ENCODE measurements at places on chromosomes 3 and 15.

GRCh38 chr3:187013159-187013716 lies 82.9 kb downstream of the ST6GAL1 start:
- no peak for DNase-seq

DNA sequence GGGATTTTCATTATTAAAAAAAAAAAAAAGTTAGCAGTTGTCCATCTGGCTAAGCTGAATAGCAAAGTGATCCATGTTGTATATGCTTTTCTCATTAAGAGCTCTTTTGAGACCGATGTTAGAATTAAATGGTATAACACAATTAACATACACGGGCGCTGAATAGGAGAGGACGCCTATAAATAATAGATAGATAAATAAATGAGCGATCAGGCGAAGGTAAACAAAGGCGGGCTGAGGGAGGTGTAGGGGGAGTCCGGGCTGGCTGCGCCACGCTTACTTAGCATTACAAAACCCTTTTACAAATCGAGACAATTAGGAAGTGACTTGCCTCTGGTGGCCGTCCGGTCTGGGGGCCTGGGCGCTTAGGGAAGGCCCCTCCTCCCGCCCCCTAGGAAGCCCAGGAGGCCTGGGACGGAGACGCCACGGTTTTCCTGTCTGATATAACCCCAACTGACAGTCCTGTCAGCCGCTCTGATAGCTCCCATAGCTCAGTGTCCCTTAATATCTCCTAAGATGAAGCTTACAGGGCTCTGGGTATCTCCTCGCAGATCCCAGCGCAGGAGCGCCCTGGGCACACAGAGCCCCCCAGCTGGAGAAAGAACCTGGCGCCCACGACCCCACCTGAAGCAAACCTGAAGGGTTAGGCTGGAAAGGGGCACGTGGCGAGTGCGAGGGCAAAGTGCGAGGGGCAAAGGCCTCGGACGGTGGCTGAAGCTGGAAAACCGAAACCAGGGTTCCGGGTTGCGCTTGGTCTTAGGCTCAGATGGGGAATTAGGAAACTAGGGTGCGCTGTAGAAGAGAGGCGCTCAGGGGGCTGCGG lies 3.6 kb downstream of the SOX14 start:
- no peak for DNase-seq

DNA sequence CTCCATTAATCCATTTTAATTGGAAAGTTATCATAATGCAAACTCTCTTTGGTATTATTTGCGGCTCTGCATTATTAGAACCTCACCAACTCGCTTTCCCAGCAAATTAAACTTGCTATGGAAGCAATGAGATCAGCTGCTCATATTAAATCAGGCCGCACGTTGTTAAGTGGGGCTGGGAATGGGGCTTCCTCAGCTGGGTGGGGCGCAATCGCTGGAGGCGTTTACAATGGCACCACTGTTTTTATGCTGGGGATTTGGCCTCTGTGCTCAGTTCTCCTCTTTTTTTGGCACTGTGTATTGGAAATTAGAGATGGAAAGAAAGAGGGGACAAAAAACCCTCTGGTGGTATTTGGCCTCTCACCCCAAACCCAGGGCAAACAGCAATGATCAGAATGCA lies 72.2 kb downstream of the RPLP1 start:
- DNase-seq, result no peak

- DNase-seq, result no peak
These were observed 50.5 kb upstream of the ARHGEF3 start for GRCh38 chr3:56851966-56852884.

DNA sequence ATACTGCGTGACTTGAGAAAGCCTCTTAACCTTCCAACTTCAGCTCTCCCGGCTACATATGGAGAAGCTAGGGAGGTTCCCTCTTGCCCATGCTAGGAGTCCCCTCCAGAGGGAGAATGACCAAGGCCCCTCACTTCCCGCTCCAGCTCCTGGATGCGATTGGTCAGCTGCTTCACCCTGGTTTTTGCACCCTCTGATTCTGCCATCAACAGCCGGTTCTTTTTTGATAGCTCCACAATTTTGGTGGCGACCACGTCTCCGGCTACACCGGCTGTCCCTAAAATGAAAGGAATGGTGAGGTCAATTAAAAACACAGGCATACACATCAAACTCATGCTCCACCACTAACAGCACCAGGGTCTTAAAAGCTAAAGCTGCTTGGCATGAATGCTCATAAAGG lies 20.6 kb downstream of the CCDC13 start:
- no peak for DNase-seq

DNA sequence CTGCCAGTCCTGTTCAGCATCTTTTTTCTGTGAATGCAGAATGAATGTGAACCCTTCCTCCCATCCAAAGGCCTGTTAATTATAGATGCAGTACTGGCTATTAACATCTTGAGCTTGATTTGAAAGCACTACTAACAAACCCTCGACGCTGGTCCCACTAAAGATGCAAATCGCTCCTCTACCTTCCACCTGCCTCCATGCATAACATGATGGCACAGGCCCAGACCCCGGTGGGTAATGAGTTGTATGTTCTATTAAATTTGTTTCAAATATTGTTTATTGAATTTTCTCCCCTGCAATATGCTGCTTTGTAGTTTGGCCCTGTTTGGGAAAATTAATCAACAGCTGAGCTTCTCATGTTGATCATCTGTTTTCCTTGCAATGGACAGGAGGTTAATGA lies 69.3 kb downstream of the RAB11A start:
- no peak for DNase-seq

DNA sequence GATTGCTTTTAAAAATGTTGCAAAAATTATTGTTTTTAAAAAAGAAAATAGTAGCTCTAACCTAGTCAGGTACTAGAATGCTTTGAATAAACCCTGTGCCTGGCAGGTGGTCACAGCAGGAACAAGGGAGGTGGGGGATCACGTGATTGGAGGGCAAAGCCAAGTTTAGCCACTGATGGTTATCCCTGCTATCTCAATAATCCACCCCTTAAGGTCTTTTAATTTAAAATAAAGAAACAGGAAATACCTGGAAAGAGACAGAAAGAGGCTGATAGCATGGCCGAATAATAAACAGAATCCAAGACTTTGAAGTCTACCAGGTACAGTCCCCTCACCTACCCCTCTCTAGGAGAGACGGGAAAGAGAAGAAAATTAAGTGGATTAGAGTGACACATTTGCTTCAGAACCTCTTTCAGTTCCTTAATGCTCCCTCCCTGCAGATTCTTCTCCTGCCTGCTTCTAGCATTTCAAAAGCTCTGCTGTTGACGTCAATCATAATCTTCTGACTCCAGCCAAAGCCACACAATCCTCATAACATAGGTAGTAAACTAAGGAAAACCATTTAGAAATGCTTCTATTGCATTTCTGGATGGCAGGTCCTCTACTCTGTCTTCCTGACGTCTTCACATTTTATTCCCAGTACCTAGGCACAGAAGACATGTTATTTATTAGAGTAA lies 303.4 kb upstream of the MME start:
- DNase-seq, result no peak

DNA sequence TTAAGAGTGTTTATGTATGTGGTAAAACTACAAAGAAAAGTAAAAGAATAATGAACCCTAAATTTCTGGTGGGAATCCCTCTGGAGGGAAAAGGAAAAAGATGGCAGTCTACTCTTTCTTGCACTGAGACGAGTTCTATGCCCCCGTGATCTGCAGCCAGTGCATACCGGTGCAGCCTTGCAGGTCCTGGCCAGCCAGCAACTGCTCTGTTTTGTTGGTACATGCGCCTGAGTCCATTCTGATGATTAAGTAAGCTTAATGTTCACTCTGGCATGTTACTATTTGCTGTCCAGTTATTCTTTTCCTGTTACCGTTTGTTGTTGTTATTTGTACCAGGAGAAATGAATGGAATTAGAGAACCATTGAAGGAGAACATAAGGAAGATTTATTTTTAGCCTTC lies 95.1 kb upstream of the TMC3 start:
- no peak for DNase-seq

GRCh38 chr3:18791182-18791581 lies 357.1 kb upstream of the KCNH8 start:
- DNase-seq, result no peak

DNA sequence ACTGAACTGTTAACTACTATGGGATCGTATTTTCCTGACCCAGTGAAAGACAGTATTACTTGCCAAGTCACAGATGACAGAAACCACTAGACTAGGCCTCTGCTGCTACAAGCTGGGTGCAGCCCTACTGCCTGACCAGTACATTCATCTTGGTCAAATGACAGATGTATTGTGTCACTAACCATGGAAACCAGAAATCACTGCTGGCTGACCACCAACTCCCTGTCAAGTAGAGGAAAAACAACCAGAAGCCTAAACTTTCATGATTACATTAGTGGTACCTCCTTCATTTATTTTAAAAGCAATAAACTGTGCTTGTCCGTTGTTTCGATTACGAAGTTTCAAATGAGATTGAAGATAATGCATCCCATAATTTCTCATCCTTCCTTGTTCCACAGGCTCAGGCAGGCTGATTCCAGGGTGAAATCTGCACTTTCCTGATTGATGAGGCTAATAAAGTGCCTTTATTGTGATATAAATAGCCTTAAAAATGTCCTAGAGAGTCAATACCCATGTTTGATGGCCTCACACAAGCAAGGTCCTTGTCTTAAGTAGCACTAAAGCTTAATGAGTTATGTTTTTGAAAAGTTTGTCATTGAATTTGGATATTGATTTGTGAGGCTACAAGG lies 309.7 kb downstream of the LSAMP start:
- no peak for DNase-seq

DNA sequence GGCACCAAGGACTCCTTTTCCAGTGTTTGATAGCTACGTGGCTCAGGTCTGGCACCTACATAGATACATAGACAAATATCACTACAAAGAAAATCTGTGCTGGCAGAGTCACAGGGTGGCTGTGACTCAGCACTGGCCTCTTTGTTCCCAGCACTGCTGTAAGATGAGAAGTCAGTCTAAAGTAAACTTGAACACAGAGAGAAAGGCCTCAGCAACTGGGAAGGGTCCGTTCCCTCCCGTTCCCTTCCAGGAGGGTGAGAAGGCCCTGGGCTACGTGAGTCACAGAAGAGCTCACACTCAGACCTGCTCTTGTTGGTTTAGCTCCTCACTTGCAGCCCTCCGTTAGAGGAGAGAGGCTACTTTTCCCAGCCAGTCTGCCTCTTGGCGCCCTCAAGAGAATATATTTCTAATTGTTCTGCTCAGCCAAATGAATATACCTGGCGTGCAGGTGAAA lies 23.1 kb downstream of the ANXA2 start:
- DNase-seq, result no peak

DNA sequence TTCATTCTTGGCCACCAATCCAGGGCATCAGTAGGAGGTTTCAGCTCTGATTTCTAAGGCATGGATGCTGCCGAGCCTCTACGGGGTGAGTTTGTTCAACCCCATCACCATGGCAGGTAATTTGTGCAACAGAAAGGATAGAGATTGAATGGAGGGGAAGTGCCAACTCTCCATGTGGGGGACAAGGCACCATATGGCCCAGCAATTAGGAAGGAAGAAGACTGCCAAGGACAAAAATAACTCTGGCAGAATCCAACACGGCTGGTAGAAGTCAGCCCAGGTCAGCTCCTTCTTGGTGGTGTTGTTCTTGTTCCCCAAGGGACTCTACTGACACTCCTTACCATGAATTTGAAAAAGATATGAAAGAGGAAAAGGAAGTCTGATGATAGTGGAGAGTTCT lies 503.9 kb downstream of the MAGI1 start:
- DNase-seq, result no peak

GRCh38 chr3:45691842-45692241 lies 2.6 kb downstream of the SACM1L start:
- DNase-seq, result no peak

DNA sequence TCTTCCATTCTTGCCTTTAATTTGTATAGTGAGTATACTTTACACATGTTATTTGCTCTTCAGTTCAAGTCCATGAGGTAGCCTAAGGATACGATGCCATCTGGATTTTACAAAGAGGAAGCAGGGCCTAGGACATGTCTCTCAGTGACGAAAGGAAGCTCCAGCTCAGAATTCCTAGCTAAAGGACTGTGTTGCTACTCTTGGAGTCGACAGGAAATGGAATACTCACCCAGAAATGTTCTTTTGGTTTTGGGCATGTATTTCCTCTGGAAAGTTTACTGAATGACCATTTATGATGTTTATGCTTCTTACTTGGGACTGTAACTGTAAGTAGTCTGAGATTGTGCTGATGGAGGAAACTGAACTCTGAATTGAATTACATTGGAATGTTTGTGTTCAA lies 12.5 kb downstream of the OXNAD1 start:
- no peak for DNase-seq

- DNase-seq, result no peak
These were observed 99.3 kb downstream of the GADL1 start for GRCh38 chr3:30795176-30795575.

- no peak for DNase-seq
These were observed 130.8 kb downstream of the NEO1 start for GRCh38 chr15:73183071-73183470.

GRCh38 chr3:45034612-45035252 lies 8.6 kb downstream of the CLEC3B start:
- DNase-seq, result no peak

DNA sequence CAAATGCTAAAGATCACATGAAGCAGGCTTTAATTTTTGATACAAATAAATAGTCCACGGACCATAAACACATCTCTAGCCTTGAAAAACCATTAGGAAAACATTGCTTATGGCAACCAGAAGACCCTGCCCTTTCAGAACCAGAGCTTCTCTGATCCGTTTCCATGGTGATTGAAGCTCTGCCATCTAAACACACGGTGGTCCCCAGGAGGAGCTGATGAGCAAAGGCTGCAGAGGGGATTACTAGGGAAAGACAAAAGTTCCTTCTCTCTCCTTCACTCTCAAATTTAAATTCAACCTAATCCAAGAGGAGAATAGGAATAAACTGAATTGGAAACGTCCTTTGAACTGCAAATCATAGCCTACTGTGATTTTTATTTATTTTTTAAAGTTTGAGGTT lies 122.0 kb upstream of the ATP10A start:
- DNase-seq, result no peak

- DNase-seq, result peak; percentile 42
These were observed 3.1 kb downstream of the ATP10A start for GRCh38 chr15:25859838-25860645.

- no peak for DNase-seq
These were observed 1085.2 kb upstream of the CADM2 start for GRCh38 chr3:83873550-83873949.

DNA sequence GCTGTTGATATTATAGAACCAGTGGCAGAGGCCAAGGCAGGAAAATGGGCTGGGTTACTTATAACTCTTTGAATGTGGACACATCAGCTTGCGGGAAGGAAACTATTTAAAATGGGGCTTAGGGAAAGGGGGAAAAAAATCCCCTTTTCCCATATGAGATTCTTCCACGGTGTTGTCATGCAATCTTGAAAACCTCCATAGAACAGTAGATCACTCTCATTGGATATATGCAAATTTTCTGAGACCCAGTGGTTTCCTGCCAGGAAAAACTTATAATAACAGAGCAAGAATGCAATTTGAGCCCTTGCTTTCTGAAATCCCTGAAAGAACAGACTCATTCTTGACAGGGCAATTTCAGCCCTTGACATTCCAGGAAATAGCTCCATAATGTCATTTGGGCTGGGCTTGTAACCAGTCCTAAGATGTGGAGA lies 31.1 kb downstream of the TMEM212 start:
- DNase-seq, result no peak
